ENCODE measurements at places on chromosomes 1 and 21.
A peak's percentile ranks its signal among the peaks of the same experiment; 100 is the strongest.

DNA sequence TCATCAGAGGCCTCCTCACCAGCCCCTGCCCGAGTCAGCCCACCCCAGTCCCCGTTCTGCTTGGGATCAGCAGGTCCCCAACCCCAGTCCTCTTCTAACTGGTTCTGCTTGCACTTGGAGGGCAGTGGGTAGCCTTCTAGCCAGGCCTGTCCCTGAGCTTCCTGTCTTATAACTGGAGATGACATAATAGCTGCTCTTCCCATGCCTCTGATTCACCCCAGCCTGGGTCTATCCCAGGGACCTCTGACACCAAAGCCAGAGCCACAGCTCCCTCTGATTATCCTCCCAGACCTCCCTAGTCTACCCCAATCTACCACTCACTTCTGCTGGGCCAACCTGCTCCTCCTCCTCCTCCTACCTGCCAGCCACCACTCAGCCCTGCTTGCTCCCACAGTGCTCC lies 31.4 kb downstream of the IQGAP3 start:
- no peak for DNase-seq

DNA sequence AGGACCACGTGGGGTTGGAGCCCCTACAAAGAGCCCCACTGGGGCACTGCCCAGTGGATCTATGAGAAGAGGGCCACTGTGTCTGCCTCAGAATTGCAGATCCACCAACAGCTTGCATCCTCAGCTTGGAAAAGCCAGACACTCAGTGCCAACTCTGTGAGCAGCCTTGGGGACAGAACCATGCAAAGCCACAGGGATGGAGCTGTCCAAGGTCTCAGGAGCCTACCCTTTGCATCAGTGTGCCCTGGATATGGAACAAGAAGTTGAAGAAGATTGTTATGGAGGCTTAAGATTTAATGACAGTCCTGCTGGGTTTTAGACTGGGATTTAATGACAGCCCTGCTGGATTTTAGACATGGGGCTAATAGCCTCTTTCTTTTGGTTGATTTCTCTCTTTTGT lies 1670.9 kb downstream of the PLA2G4A start:
- DNase-seq: no peak

DNA sequence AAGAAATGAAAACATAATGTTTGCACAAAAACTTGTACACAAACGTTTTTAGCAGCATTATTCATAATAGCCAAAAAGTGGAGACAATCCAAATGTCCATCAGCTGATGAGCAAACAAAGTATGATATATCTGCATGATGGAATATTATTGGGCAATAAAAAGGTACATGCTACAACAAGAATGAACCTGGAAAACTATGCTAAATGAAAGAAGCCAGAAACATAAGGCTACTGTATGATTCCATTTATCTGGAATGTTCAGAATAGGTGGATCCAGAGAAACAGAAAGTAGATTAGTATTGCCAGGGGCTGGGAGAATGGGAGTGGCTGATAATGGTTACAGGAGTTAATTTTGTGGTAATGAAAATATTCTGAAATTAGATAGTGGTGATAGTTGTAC lies 19.0 kb downstream of the FBXO28 start:
- no peak for DNase-seq

DNA sequence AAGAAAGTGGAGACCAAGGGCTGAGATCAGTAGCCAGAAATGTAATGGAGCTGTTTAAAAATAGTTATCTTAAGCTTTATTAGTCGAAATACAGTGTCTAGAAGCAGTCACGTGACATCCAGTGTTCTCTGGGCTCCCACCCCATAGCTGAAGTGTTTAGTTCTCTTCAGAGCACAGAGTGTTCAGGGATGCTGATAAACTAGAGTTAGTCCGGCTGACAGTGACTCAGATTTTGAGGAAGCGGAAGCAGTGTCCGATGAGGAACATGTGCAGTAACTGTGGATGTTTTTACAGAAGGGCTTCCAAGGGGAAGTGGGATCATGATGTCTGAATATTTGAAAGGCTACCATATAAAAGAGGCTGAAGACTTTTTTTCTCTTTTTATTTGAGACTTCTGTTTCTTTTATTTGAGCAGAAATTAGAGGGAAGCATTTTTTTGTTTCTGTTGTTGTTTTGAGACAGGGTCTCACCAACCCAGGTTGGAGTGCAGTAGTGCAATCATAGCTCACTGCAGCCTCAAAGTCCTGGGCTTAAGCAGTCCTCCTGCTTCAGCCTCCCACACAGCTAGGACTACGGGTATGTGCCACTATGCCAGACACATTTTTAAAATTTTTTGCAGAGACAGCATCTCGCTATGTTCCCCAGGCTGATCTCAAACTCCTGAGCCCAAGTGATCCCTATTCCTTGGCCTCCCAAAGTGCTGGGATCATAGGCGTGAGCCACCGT lies 124.2 kb downstream of the GALNT2 start:
- no peak for DNase-seq

GRCh38 chr1:37317870-37318467 lies 156.4 kb upstream of the ZC3H12A start:
- DNase-seq: no peak

GRCh38 chr1:23403038-23403336 lies 21.6 kb downstream of the TCEA3 start:
- no peak for DNase-seq

DNA sequence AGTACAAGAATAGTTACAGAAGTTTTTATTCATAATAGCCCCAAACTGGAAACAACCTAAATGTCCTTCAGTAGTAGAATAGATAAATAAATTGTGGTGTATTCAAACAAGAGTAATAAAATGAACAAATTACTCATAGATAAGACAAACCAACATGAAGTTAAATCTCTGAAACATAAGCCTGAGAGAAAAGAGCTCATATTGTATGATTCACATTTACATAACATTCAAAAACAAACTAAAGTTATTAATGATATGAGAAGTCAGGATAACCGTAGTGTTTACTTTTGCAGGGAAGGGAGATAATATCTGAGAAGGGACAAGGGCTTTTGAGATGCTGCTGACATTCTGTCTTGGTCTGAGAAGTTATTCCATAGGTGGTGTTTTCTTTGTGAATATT lies 13.5 kb downstream of the STPG1 start:
- DNase-seq: no peak

- DNase-seq: no peak
Measured at GRCh38 chr1:115067161-115067859, 22.0 kb downstream of the TSPAN2 start.

DNA sequence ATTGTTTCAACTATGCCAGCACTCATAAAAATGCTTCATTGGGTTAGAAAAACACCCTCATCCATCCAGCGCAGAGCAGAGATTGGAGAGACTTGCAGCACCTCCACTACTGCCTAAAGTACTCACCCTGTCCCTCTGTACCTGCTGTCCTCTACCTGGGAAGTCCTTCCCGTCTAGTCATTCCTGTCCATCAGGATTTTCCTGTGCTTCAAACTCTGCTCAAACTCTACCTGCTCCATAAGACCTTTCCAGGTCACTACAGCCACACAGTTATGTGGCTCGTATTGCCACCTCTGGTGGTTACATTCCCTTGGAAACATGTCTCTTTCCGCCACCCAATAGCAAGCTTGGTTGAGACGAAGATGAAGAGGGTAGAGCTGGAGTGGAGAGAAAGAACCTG lies 7.2 kb downstream of the OVGP1 start:
- DNase-seq: no peak

DNA sequence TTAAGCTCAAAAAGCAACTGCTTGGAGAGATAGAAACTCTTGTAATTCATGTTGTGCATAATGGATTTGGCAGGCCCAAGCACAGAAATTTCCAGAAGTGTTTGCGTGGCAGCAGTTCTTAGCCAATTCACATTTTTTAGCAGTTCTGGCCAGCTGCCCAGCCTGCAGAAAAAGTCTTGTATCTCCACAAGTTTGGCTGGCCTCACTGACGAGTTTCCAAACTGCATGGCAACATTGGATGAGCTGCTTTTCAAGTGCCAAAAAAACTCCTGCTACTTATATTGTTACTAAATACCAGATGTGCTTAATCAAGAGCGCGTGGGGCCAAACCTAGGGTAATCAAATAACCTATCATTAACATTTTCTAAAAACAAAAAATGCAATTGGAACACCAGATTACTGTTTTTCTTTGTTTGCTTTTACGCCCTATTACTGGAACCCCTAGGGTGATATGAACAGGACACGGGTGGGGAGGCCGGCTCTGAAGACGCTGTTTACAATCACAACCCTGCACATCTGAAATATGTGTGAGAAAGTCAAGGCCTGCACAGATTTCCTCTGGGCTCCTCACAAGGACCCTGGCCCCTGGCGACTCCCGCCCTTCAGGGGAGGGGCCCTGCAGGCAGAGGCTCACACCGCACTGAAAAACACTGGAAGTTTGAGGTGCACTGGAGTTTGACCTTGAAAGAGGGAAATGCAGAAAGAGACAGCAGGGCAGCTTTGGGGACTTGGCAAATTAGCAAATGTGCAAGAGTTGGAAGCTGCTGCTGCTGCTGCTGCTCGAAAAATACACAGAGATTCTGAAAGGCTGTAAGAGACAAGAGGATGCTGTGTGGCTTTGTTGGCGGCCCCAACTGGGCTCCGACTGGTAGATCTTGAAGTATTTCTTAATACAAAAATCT lies 55.2 kb upstream of the TARBP1 start:
- no peak for DNase-seq

- DNase-seq: no peak
Measured at GRCh38 chr21:29870814-29871213, 69.0 kb downstream of the GRIK1 start.

DNA sequence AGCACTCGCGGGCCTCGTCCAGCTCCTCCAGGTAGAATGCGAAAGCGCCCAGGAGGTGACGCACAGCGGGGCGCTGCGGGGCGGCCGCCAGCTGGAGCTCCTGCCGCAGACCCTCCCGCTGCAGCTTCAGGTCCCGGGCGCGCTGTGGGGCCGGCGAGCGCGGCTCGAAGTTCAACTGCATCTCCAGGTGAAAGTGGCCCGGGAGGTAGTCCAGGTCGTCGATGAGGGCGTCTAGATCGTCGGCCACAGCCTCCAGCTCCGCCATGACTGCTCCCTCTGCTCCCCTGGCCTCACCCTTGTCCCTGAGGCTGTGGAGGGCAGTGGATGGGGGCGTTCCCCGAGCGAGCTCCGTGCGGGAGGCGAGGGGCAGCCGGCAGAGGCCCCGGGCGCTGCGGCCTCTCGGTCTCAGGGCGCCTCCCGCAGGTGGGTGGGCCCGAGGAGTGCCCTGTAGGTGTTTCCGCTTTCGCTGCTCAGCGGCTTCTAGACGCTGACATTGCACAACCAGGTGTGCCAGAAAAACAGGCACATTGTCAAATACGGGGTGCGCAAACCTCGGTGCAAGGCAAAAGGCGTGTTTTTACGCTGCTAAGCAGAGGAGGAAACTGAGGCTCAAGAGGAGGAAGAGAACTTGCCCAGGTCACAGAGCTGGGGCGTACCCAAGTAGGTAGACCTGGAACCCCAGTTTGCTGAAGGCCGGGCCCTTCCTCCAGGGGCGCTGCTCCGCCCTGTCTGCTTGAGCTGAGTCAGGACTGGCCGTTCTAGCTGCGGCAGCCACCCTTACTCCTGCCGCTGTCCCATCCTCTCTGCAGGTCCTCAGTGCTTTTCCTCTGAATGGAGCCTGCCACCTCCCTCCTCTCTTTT lies at the start of gene TTC22:
TSS of gene TTC22 (minus strand) at position 425 of the 861 bp plus-strand sequence. CDS start at position 265, 160 bp downstream.
- peak; percentile 87 for DNase-seq

GRCh38 chr21:33481314-33481943 lies 1.7 kb upstream of the TMEM50B start:
- no peak for DNase-seq

DNA sequence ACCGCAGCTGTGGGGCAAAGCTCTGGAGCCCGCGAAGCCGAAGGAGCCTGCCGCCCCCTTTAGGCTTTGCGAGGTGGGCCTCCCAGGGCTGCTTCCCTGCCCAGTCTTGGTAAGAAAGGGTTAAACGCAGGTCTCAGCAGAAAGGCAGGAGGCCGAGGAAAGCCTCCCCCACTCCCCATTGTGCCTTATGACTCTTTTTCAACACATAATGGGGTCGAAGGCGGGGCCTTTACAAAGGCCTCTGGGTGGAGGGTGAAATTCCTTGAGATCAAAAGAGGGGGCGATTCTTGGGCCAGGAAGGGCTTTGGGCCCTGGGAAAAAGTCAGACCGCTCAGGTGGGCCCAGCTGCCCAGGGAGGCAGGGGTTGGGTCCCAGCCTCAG lies 880 bp downstream of the ALPL start:
- no peak for DNase-seq

DNA sequence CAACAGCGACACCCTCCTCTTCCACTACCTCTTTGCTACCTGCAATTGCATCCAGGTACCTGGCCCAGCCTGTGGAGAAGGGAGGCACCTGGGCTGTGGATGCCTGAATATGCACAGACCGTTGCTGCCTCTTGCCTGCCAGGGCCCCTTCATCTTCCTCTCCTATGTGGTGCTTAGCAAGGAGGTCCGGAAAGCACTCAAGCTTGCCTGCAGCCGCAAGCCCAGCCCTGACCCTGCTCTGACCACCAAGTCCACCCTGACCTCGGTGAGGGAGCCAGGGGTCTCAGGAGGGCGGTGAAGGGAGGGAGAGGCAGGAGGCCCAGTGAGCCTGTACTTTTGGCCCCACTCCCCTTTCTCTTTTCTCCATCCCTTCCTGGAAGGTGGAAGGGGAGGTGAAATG lies 11.5 kb downstream of the PSRC1 start:
- no peak for DNase-seq

DNA sequence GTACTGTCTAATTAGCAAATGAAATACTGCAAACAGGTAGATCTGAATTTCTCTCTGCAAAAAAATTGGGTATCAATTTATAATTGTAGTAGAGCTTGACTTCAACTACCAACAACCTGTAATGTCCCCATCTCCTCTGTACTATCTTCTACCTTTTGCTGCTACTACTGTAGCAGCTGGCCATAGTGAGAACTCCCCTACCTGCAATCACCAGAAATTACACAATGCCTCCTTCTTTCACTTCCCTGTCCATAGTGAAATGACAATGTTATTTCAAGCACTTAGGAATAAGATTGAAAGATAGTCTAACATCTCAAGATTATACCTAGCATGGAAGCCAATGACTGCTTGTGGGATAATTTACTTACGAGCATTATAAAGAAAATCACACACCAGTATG lies 100.4 kb downstream of the ACBD6 start:
- DNase-seq: no peak

- no peak for DNase-seq
Measured at GRCh38 chr1:150968491-150968890, 6.1 kb downstream of the CERS2 start.

DNA sequence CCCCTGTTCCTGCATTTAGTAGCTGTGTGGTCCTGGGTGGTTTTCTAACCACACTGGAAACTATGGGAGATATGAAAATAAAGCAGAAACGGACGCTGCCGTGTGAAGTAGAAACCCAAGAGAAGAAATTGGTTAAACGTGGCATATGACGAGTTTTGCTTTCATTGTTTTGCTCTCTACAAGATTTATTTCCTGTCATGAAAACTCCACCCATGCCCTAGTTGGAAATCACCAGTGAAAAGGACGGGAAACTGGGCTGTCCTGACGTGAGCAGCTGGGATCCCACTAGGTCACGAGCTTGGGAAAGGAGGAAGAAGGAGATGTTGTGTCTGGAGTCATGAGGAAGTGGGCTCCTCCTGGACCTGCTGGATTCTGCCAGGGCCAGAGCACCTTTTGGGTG lies 120.8 kb upstream of the GADD45A start:
- no peak for DNase-seq

DNA sequence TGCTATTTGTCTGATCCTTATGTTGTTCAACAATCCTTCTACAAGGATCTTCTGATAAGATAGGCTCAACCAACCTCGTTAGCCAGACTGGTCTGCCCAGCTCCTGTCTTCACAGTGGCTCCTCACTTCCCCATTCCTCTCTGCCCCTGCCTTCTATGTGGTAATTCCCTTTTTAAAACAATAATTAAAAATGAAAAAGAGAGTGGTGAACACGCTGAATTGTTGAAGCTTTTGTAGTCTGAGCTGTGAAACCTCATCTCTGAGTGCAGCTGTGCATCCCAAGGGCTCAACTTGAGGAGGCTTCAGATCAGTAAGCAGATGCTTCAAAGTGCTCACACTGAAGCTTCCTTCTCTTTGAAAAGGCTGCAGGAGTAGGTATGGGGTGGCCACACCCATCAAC lies 70.7 kb upstream of the JUN start:
- DNase-seq: no peak
